Right ventricle myocardium superior (tissue), 1 donor: ENCODE measurements at places on chromosomes 12 and 14. TPM values are rescaled to one million over a fixed set of nuclear protein-coding genes. Genes with fewer than 3 reads are reported as not detected.

LRP1 gene
- total RNA-seq, result 121 TPM

SOAT2 gene
- not detected for total RNA-seq

KRT78 gene
- not detected for total RNA-seq

GUCY2C gene
- not detected for total RNA-seq

TAS2R14 gene
- total RNA-seq, result 0.75 TPM

LRRC43 gene
- 0.81 TPM for total RNA-seq

OR4E2 gene
- total RNA-seq, result not detected

CLEC6A gene
- not detected for total RNA-seq

BEGAIN gene
- 0.46 TPM for total RNA-seq

KITLG gene
- 10.1 TPM for total RNA-seq

FBLN5 gene
- total RNA-seq, result 70.5 TPM

DCN gene
- 800 TPM for total RNA-seq

NRL gene
- 0.75 TPM for total RNA-seq

DPY19L2 gene
- total RNA-seq, result 41.3 TPM

HPD gene
- 2.7 TPM for total RNA-seq

TGM1 gene
- 1.1 TPM for total RNA-seq

ANKRD33 gene
- total RNA-seq, result not detected

MLH3 gene
- total RNA-seq, result 21.8 TPM

KCNH3 gene
- total RNA-seq, result 0.16 TPM

MYO1A gene
- 0.08 TPM for total RNA-seq

JAG2 gene
- total RNA-seq, result 28.6 TPM

STAB2 gene
- total RNA-seq, result 0.05 TPM

RNASE3 gene
- total RNA-seq, result not detected

DLGAP5 gene
- total RNA-seq, result 0.27 TPM

ESR2 gene
- 0.86 TPM for total RNA-seq

DBX2 gene
- 0.08 TPM for total RNA-seq

ORAI1 gene
- 9.6 TPM for total RNA-seq

APOLD1 gene
- 18.8 TPM for total RNA-seq

POTEM gene
- total RNA-seq, result not detected

IFI27L2 gene
- total RNA-seq, result 50.1 TPM

FAM90A1 gene
- total RNA-seq, result not detected

FAIM2 gene
- total RNA-seq, result 10.6 TPM

LIMA1 gene
- 11.8 TPM for total RNA-seq

VIPAS39 gene
- total RNA-seq, result 10.9 TPM

KLRK1 gene
- total RNA-seq, result 0.46 TPM

SPIC gene
- total RNA-seq, result not detected

GARIN6 gene
- not detected for total RNA-seq
